ENCODE measurements at places on chromosomes 1 and 21. TPM values are rescaled to one million over a fixed set of nuclear protein-coding genes. Genes with fewer than 3 reads are reported as not detected.

The WDR4 gene
- total RNA-seq: 18.3 TPM

The S100A7A gene
- total RNA-seq: not detected

The CAPZA1 gene
- total RNA-seq: 188 TPM

The HMCN1 gene
- total RNA-seq: 3.6 TPM

The TINAGL1 gene
- total RNA-seq: 655 TPM

The SDC3 gene
- total RNA-seq: 23.8 TPM

The TTC24 gene
- not detected for total RNA-seq

The CSF3R gene
- total RNA-seq: not detected

The PGLYRP4 gene
- not detected for total RNA-seq

The MORC3 gene
- 34.4 TPM for total RNA-seq

The F13B gene
- not detected for total RNA-seq
